ENCODE measurements at places on chromosomes 7 and 10. TPM values are rescaled to one million over a fixed set of nuclear protein-coding genes. Genes with fewer than 3 reads are reported as not detected.

The BEND7 gene
- 6.7 TPM for total RNA-seq

DNA sequence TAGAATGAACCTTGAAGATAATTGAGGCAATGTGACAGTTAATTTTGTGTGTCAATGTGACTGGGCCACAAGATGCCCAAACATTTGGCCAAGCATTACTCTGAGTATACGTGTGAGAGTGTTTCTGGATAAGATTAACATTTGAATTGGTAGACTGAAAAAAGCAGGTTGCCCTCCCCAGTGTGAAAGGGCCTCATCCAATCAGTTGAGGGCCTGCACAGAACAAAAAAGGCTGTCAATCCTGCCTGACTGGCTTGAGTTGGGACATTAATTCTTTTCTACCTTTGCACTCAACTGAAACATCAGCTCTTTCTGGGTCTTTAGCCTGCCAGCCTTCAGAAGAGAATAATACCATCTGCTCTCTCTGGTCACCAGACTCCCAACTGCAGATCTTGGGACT lies 56.6 kb upstream of the PDE1C start:
- no peak for DNase-seq
- H3K4me1 ChIP-seq: no peaks in the 10 kb centered on the region
- H3K27ac ChIP-seq: no peak overlapping the region
- no peak overlapping the region for H3K4me3 ChIP-seq

DNA sequence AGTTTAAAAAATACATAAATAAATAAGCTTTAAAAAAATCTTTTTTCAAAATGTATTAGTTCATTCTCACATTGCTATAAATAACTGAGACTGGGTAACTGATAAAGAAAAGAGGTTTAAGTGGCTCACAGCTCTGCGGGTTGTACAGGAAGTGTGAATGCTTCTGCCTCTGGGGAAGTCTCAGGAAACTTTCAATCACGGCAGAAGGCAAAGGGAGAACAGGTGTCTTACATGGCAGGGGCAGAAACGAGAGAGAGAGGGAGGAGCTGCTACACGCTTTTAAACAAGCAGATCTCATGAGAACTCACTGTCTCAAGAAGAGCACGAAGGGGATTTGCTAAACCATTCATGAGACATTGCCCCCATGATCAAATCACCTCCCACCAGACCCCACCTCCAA lies 114.6 kb downstream of the DNAJC1 start:
- no peaks in the 10 kb centered on the region for H3K27me3 ChIP-seq
- H3K36me3 ChIP-seq: peaks cover 24% of the 10 kb centered on the region
- H3K4me3 ChIP-seq: no peak overlapping the region

DNA sequence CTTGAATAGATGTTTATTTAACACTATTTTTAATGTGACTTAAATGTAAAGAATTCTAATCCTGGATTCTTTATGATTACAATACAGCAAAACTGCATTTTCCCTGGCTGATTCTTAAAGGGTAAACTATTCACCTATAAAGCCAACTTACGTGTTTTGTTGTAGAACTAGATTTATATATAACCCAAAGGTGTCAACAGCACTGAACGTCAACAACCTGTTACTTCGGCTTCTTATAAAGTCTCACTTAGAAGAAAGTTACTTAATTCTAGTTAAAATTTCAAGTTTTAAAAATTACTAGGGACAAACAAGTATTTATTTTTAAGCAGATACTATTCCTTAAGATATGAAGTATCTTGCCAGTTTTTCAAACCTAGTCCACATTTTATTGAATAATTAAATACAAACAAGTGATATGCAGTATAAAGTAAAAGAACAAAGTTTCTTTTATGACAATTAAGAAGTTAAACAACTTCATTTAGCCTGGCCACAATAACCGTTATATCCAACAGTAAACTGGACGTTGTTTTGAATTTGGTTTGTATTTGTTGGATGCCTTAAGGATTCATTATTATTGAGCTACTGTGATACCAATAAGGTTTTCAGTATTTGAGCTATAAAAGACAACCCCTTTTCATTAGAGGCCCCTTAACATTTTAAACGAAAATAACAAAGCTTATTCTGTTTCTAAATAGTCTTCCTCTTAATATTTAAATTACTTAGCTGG lies 83.1 kb downstream of the SNX10 start:
- no peak overlapping the region for H3K4me3 ChIP-seq
- H3K36me3 ChIP-seq: no peaks in the 10 kb centered on the region
- peaks cover 100% of the 10 kb centered on the region for H3K27me3 ChIP-seq
- peaks cover 10% of the 10 kb centered on the region for H3K4me1 ChIP-seq
- no peak for DNase-seq

GRCh38 chr7:108324053-108325038 lies 131.9 kb downstream of the NRCAM start:
- H3K36me3 ChIP-seq: no peaks in the 10 kb centered on the region
- DNase-seq: no peak
- H3K27ac ChIP-seq: no peak overlapping the region
- no peaks in the 10 kb centered on the region for H3K4me1 ChIP-seq
- H3K4me3 ChIP-seq: no peak overlapping the region
